Calu3 (cell line): ENCODE measurements at places on chromosomes 3 and 15.

GRCh38 chr3:171028779-171029232 is 2.3 kb upstream of the SLC2A2 start:
- DNase-seq, result no peak

- no peak for DNase-seq
Measured at GRCh38 chr3:71172951-71173350, 410.6 kb downstream of the FOXP1 start.

DNA sequence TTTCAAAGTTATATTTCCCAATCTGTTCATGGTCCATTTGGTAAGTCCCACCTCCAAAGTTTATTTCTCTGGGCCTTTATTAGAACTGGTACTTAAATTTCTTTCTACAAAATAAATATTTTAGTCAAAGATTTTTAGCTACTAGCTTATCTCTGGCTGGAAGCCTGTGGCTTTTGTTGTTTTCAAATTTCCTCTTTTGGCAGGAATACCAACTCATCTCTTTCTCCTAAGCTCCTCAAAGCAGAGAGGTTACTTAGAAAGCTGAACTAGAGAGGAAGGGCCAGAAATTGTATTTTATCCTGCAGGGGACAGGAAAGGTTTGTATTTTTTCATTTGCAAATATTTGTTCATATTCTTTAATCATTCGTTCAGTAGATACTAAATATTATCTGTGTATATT is 227.8 kb downstream of the TBL1XR1 start:
- no peak for DNase-seq

- no peak for DNase-seq
Measured at GRCh38 chr15:70578196-70578595, 185.2 kb downstream of the UACA start.

DNA sequence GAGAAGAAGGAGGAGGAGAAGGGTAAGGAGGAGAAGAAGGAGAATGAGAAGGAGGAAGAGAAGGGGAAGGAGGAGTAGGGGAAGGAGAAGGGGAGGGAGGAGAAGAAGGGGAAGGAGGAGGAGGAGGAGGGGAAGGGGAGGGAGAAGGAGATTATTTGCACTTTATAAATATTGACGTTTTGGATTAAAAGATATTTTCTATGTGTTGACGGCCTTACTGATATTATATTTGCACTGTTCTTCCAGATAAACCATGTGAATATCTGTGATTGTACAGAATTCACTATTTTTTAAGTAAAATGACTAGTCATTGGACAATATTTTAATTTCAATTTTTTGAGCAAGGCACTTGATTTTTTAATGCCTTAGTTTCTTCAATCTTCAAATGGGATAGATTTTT is 310.5 kb upstream of the DNAJC19 start:
- DNase-seq, result no peak

DNA sequence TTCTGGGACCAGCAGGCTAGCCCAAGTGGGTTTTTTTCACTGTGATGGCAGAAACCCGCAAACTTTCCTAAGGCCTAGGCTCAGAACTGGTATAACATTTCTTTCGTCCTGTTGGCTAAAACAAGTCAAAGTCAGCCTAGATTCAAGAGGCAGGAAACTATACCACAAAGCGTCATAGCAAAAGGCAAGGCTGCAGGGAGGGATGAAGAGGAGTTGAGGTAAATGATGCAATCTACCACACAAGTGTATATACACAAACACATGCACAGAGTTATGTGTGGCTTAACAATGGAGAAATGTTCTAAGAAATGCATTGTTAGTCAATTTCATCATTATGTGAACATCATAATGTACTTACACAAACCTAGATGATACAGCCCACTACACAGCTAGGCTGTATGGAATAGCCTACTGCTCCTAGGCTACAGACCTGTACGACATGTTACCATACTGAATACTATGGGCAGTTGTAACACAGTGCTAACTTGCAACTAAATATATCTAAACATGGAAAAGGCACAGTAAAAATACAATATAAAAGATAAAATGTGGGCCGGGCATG is 225.6 kb downstream of the TBL1XR1 start:
- no peak for DNase-seq

- peak; percentile 20 for DNase-seq
Measured at GRCh38 chr15:80550908-80551260, 144.2 kb upstream of the ABHD17C start.

DNA sequence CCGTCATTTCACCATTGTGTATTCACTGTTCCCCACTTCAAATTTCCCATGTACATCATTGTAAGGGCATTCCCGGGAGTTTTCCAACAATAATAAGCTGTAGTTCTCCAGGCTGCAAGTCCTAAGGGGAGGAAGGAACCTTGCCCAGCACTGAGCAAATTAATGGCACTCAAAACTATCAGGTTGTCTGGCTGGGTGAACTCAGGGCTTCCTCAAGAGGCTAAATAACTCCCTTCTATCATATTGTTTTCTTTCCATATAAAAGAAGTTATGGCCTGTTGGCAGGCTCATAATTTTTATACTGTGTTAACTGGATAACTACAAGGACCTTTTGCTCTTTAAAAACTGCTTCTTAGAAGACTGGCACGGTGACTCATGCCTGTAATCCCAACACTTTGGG is 71.4 kb downstream of the SEMA6D start:
- no peak for DNase-seq

DNA sequence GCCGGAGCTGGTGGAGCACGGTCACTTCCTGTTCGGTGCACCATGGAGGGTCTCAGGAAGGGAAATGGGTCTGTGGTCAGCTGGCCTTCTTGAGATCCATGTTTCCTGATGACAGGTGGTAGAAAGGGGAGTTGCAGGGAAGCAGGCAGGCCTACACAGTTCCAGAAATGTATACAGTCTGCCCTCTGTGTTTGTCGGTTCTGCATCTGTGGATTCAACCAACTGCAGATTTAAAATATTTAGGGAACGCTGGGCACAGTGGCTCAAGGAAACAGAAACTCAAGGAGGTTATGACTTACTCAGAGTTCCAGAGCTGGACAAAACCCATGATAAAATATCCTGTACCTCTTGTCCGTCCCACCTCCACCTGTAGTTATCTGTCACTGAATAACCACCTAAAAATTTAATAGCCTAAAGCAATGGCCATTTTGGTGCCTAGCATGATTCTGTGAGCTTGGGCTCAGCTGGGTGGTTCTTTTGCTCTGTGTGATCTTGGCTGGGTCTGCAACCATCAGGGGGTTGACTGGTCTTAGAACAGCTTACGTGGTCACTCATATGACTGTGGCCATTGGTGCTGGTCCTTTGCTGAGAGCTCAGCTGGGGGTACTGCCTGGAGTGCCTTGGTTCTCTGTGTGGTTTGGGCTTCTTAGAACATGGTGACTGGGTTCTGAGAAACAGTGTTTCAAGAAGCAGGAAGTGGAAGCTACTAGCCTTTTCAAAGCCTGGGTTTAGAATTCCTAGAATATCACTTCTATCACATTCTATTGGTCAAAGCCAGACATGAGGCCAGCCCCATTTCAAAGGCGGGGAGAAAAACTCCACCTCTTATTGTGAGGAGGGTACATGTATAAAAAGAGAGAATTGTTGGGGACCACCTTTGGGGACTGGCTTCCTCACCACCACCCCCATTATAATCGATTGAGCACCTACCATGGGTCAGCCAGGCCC is 239.7 kb upstream of the BHLHE40 start:
- no peak for DNase-seq

- DNase-seq, result no peak
Measured at GRCh38 chr15:38781196-38781595, 216.6 kb upstream of the RASGRP1 start.

DNA sequence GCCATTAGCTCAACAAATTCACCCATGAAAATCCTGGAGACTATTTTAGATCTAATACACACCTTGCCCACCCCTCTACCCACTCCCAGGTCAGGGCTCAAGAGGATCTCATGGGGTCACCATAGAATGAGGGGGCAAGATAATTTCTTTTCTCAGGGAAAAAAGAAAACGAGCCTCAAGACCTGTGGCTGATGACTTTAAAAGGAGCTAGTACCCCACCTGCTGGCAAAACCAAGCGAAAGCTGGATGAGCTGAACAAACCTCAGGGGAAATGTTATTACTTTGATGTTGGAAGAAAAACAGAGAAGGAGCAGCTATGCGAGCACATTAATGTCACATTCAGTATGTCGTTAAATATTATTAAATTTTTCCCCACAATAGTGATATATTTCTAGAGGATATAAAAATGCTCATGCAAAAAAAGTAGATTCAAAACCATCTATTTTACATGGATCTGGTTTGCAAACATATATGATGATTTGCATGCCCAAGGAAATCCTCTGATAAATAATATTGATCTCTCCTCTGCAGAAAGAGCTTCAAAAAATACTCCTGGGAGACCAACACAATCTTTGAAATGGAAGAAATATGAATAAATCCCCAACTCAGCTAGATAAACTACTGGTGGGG is 37.7 kb downstream of the PLD1 start:
- peak; percentile 82 for DNase-seq

DNA sequence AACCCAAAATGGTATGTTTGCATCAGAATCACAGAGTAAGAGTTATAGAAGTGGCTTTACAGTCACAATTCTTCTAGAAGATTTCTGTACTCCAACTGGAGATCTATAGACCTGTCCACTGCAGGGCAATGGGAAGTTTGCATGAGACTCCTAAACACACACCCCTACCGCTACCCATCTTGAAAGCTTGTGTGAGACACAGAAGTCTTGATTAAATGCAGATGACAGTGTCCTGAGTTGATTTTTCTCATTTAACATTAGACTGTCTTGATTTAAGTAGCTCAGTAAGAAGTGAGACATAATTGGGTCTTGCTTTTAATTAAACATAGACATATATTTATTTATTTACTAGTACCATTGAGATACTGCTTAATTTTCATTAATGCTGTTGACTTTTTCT is 54.4 kb downstream of the CD47 start:
- no peak for DNase-seq

GRCh38 chr3:88810455-88810854 is 297.0 kb upstream of the EPHA3 start:
- DNase-seq, result no peak

- no peak for DNase-seq
Measured at GRCh38 chr15:64017591-64018163, 28.6 kb downstream of the DAPK2 start.

DNA sequence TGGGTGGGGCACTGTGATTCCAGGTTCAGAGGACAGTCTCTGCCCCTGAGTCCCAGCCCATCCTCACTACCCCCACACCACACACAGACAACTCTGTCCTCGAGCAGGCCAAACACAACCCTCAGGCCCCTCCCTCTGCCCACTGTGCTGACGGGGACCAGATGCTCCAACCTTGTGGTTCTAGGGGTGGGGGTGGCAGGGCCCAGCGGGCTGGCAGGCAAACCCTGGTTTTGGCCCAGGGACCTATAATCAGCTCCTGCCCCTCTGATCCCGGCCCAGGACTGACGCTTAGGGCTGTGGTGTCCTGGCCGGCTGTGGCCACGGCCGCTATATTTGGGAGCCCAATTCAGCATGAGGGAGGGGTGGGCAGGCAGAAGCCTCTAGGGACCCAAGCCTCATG is 5.0 kb upstream of the MYL3 start:
- DNase-seq, result no peak

- DNase-seq, result no peak
Measured at GRCh38 chr3:26260139-26260538, 362.4 kb upstream of the LRRC3B start.

DNA sequence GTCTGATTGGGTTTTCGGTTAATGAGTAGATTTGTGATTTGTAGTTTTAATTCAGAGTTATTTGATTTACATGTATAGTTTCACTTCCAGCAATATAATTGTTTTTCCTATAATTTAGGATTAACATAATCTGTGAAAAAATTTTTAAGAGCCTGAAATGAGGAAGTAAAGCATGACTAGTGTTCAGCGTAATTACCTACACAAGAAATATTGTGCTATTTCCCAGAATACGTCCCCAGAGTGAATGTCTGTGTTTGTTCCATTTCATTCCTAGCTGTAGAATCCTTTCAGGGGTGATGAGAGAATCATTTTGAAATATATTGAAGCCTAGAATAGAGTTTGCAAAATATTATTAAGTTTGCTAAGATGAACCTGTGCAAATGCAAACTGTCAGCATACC is 247.1 kb downstream of the BBX start:
- no peak for DNase-seq

DNA sequence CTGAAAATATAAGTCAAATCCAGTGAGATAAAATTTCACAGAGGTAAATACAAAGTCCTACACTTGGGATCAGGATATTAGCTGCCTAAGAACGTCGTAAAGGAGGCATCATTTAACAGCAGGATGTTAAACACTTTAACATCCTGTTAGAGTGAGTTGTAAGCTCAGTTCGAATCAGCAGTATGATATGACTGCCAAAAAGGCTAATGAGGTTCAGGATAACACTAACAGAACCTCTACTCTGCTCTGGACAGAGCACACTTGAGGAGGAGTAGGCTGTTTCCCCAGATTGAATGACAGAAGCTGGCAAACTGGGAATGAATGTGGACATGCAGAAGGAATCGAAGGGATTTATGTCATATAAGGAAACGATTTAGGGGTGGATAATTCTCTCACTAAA is 227.1 kb upstream of the CD96 start:
- DNase-seq, result no peak

GRCh38 chr15:70533931-70534742 is 229.2 kb downstream of the UACA start:
- DNase-seq, result no peak

- DNase-seq, result no peak
Measured at GRCh38 chr15:101570241-101570640, 80.7 kb upstream of the PCSK6 start.

- DNase-seq, result no peak
Measured at GRCh38 chr15:101523560-101523940, 34.0 kb upstream of the PCSK6 start.

DNA sequence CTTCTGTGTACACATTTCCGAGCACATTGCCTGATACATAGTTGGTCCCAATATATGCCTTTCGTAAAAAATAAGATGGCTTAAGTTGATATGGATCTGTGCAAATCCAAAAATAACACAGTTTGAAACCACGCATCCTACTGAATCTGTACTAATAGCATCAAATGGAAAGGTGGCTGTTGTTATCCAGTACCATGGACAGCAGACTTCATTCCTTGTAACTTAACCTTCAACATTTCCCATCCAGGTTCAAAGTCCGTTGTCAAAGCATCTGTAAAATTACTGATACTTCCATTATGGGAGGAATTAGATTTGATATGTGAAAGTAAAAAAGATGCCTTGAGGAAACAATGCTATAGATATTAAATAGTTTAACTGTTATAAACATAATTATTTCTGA is 65.5 kb upstream of the C3orf49 start:
- no peak for DNase-seq
